ENCODE measurements at places on chromosomes 6 and 20. TPM values are rescaled to one million over a fixed set of nuclear protein-coding genes. Genes with fewer than 3 reads are reported as not detected.

GRCh38 chr20:45052698-45053429 is 48.1 kb downstream of the KCNS1 start:
- peaks cover 23% of the 10 kb centered on the region for H3K36me3 ChIP-seq
- no peaks in the 10 kb centered on the region for H3K27me3 ChIP-seq
- no peak overlapping the region for H3K27ac ChIP-seq

Gene SLC22A2
- not detected for polyA plus RNA-seq

DNA sequence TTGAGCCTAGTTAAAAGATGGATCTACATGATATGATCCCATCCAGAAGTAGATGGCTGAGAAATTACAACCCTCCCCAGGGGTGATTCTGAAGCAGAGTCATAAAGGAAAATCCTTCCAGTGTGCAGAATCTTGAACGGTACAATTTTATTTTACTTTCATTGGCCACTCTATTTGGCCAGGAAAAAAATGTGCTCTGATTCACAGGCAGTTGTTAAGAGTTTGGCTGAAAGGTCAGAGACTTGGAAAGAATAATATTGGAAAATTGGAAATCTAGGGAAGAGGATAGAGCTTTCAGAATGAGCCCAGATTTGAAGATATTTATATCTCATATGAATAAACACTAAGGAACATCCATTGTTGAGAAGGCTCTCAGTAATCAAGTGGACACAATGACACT is 1299.3 kb upstream of the GJE1 start:
- H3K27me3 ChIP-seq: no peaks in the 10 kb centered on the region
- H3K27ac ChIP-seq: no peak overlapping the region
- no peaks in the 10 kb centered on the region for H3K36me3 ChIP-seq
- no peaks in the 10 kb centered on the region for H3K4me1 ChIP-seq
- no peak for DNase-seq
- H3K4me3 ChIP-seq: no peak overlapping the region

DNA sequence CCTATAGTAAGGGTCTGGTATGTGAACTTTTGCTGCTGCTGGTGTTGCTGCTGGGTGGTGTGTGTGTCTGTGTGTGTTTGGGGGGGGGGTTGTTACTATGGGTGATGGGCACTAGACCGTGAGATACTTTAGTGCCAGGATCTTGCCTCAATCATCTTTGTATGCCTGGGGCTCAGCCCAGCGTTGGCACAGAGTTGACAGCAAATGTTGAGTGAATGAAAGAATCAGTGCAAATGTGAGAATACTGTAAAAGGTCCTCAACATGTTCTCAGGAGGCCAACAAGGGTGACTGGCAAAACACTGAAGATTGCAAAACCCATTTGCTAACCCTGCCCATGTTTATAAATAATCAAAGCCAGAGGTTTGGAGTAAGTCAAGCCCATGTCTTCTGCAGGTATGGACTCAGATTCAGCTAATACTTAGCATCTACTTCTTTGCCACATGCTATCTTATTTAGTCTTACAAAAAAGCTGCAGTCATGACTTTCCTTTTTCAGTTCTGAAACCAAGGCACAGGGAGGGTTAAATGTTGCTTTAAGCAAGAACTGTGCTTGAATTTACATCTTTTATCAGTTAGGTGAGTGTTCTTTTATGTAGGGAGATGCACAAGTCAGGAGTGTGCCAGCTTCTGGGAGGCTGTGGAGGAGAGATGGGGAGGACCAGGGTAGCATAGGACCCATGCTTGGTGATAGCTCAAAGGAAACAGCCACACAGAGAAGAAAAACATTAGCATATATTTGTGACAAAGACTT is 125.3 kb upstream of the SPACA1 start:
- no peaks in the 10 kb centered on the region for H3K4me1 ChIP-seq
- H3K27me3 ChIP-seq: peaks cover 21% of the 10 kb centered on the region
- H3K36me3 ChIP-seq: no peaks in the 10 kb centered on the region
- no peak for DNase-seq
- no peak overlapping the region for H3K4me3 ChIP-seq
